Effector memory CD4-positive, alpha-beta T cell (primary cell): ENCODE measurements at places on chromosomes 2 and 18.

GRCh38 chr18:72261590-72261989 lies 282.6 kb downstream of the CBLN2 start:
- no peak for DNase-seq

DNA sequence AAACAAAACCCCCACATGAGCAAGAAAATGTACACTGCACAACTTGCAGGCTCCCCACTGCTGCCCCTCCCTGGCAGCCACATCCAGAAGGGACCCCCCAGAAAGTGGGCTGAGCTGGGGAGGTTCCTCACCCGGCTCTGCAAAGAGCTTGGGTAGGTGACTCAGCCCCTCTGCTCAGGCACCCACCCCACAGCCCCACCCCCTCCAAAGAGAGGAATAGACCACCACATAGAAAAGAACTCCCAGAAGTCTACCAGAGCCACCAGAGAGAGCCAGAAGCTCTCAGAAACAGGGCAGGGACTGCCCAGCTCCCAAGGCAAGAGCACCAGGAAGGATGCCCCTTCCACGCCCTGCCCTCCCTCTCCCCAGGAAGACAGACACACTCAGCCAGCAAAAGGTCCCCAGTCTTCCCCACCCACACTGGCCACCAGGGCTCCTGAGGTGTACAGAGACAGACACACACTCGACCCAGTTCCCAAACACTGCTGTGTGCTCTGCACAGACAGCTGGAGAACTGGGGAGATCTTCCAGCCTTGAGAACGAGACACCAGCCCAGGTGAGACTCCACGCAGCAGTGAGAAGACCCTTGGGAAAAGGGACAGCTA lies 28.2 kb downstream of the BIN1 start:
- DNase-seq, result no peak

- no peak for DNase-seq
These were observed 195.9 kb downstream of the TFCP2L1 start for GRCh38 chr2:121089166-121089510.

GRCh38 chr2:146678516-146678915 lies 1166.3 kb upstream of the ACVR2A start:
- no peak for DNase-seq

GRCh38 chr18:76348267-76349066 lies 146.6 kb downstream of the ZNF516 start:
- no peak for DNase-seq

- no peak for DNase-seq
These were observed 420.3 kb upstream of the POU3F3 start for GRCh38 chr2:104433657-104434056.

DNA sequence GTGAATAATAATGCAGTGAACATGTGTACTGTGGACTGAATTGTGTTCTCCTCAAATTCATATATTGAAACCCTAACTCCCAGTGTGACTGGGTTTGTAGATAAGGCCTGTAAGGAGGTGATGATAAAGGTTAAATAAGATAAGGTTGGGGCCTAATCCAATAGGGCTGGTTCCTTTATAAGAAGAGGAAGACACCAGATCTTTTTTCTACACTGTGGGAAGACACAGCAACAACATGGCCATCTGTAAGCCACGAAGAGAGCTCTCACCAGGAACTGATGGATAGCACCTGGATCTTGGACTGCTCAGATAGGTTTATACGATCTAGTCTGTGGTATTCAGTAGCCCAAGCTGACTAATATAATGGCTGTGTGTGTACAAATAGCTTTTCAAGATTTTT lies 66.8 kb downstream of the BMPR2 start:
- DNase-seq, result no peak

DNA sequence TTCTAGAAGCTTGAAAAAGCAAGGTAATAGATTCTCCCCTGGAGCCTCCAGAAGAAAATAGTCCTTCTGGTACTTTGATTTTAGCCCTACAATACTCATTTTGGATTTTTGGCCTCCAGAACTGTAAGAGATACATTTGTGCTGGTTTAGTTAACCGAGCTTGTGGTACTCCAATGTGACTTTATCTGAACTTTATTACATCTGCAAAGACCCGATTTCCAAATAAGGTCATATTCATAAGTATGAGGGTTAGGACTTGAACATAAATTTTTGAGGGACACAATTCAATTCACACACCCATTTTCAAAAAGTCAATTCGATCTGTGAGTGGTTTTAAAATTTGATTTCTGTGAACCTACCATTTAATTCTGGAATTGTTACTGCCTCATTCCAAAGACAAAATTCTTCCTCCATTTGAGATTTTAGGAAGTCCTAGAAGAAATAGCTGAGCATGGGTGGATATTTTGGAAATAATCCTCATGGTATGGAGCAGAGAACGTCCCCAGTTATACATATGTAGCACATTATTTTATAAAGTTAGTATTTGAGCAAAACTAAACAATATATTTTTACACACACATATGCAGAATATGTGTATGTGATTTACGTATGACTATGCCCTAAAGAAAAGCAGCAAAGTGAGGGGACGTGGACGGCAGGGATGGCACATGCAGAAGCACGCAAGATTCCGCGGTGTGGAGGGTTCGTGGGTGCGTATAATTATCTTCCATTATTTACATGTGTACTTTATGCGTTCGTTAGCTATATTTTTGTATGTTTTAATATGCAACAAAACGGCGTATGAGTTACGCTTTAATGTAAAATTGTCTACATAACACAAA lies 905 bp upstream of the NUP35 start:
- no peak for DNase-seq

DNA sequence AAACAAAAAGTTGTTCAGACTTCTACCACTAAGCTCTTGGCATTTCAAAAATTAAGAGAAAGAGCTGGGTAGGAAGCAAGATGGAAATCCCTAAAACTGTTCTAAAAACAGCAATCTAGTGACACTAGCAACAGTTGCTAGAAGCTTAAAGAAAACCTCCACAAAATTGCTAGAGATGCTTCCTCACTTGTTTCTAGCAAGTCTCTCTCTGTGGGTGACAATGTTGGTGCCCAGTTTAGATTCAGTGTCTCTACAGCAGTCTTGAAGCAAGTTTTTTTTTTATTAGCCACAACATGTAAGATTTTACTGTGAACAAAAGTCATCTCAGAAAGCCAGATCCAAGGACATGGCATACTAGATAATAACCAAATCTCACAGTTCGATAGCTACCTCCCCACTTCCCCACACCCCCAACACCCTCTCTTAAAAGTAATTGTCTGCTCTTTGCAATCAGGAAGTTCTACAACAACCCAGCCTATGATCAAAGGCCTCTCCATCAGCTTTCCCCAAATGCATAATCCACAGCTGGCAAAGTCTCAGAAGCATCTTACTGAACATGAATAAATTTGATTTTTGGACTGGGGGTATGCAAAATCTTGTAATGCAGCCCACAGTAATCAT lies 70.0 kb downstream of the ANKRD44 start:
- DNase-seq, result no peak

GRCh38 chr2:119387381-119388129 lies 20.8 kb downstream of the DBI start:
- no peak for DNase-seq

DNA sequence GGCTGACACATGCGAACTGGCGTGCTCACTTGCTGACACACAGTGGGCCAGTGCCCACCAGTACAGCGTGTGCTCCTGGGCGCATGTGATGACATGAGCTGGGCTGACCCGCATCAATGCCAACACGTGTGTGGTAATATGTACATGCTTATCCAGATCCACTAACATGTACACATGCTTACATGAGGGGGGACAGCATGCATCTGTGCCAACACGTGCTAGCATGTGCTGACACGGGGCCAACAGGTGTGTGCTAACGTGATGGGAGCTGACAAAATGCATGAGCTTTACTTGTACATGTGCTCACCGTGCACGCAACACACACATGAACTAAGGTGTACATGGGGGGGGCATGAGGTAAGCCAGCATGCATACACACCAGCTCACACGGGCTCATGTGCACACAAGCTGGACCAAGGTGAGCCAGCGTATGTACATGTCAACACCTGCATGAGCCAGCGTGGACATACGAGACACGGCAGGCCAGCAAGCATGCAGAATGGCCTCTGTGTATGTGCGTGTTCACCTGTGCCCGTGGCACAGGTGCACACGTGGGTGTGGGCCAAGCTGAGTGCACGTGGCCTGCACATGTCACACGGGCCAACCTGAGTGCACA lies 28.5 kb downstream of the GPC1 start:
- no peak for DNase-seq

- no peak for DNase-seq
These were observed 77.3 kb downstream of the LONRF2 start for GRCh38 chr2:100244881-100245605.

GRCh38 chr18:23415515-23415914 lies 37.6 kb upstream of the RIOK3 start:
- no peak for DNase-seq

- DNase-seq, result no peak
These were observed 32.5 kb upstream of the KCNE4 start for GRCh38 chr2:223019390-223019930.

GRCh38 chr2:210681491-210681890 lies 125.1 kb downstream of the CPS1 start:
- DNase-seq, result no peak

DNA sequence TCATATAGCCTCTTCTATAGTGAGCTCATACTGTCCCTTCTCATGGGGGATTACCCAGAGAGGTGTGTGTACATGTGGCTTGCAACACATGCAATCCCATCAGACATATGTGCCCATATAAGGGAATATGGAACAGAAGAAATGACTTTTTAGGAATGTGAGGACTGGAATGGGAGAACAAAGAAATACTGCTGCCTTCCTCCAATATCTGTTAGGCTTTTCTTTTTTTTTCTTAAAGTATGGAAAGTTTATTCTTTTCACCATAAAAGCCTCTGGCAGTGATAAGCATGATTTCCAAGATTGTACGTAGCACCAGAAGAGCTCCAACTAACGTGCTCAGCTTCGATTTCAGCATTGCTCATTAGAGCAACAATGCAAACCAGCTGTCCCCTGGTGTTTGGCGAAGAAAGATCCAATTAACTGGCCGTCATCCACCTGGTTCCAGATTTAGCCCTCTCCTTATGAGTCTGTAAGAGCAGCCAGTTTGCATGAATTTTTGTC lies 113.6 kb downstream of the ADCYAP1 start:
- DNase-seq, result no peak

DNA sequence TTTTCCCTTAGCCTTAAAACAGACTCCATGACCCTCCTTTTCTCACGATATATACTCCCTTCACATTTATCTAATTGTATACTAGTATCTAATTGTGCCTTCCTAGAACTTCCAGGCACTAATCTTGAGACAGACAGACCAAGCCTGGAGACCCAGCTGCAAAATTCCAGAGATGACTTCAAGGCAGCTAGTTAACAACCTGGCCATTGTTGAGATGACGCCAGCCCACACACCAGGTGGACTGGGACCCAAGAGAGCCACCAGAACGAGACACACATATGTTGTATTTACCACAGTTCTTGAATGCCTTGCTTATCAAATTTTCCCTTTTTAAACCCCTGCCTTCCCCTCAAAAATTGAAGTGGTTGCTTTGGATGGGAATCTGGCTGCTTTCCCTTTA lies 48.9 kb upstream of the SELENOI start:
- no peak for DNase-seq
